NCI-H1417 (cell line): ENCODE measurements at places on chromosomes 6 and 20.

- DNase-seq, result no peak
These were observed 108.2 kb downstream of the SOBP start for GRCh38 chr6:107598091-107598490.

DNA sequence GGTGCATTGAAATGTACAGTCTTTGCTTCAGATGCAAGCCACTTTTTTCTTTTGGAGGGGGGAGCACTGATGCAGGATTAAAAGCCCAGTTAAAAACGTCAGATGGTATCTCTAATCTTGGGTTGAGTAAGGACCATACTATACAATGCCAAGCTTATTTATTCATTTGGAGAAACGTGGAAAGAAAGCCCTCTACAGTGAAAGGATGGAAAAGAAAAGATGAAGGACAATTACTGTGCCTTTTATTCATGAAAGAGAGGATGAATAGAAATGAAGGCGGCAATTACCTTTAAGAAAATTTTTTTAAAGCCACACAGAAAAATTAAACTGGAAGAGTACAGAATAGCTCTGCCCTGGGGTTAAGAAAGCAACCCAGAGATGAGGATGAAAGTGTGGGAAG lies 2.7 kb downstream of the B3GAT2 start:
- no peak for DNase-seq

- no peak for DNase-seq
These were observed 650 bp upstream of the CASP8AP2 start for GRCh38 chr6:89828988-89829471.

DNA sequence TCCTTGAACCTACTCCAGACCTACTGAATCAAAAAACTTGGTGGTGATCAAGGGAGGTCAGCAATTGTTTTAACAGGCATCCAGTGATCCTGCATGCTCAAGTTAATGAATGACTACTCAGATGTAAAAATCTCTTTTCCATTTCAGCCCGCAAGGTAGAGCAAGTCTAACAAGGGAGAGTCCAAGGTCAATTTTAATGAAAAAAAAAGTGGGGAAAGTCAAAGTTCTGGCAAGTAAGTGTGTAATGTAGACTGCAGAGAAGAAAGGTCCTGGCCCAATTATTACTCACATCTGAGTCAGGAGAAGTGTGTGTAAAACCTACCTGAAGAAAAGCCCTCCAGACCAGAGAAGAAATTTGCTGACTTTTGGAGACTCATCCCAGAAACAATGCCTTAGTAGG lies 193.5 kb downstream of the UBE3D start:
- DNase-seq, result no peak

- no peak for DNase-seq
These were observed 103.0 kb downstream of the OLIG3 start for GRCh38 chr6:137391061-137391814.

DNA sequence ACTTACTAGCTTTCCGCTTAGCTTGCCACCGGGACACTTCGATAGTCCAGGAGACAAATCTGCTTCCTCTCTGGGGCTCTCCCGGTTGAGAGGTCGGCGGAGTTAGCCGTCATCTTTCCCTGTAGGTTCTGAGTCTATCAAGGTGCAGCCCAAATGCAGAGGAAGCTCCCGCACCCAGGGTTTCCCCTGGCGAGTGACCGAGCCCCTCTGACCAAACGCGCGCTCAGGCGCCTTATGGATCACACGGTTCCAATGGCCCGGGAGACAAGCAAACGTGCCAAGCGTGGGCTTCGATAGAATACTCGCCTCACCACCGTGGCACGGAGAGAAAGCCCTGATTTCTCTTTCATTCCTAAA lies 15.8 kb upstream of the FOXC1 start:
- DNase-seq, result no peak

- no peak for DNase-seq
These were observed 24.7 kb upstream of the BLCAP start for GRCh38 chr20:37552415-37552814.

- peak; percentile 38 for DNase-seq
These were observed 40.1 kb downstream of the ITPR3 start for GRCh38 chr6:33661106-33661838.

DNA sequence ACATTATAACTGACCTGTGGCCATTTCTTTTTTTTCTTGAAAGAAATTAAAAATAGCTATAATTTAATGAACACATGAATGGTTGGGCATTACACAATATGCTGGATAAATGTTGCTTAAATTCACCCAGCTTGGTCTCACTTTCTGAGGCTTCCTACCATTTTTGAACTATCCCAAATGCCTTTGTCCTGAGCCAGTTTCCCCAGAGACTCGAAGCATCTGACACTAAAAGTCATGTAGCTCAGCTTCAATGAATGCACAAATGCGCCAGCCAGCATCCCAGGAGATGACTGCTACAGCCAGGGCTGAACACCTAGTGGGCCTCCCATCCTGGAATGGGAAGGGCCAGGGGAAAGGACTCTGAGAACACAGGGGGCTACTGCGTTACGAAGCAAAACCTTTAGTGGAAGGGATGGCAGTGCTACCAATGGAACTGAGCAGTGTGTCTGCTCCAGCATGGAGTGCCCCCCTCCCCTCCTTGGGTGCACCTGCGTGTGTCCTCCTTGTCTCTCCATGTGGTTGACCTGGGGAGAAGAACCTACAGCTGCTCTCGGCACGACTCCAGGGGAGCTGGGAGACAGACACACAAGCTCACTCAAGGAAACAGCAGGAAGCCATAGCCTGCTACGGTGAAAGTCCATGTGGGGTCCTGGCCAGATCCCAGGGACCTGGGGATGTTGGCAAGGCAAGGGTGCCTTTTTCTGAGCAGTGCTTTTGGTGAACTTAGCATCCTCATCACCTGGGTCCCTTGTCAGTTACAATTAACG lies 60.9 kb downstream of the IRF4 start:
- DNase-seq, result peak; percentile 61

DNA sequence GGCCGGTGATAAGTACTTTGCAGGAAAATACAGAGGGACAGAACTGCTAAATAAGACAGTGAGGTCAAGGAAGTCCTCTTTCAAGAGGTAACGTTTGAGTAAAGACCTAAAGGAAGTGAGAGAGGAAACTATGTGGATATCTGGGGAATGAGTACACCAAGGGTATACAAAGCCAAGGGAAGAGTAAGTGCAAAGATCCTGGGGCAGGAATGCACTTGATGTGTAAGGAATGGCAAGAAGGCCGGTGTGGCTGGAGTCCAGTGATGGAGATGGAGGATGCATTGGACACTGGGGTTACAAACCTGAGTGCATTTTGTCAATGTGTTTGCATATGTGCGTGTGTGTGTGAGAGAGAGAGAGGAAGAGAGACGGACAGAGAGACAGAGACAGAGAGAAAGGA lies 32.1 kb upstream of the TGM2 start:
- no peak for DNase-seq
